Activated T-cell treated with anti-CD3 and anti-CD28 coated beads for 4 hours (primary cell): ENCODE measurements at places on chromosomes 7 and 10.

GRCh38 chr7:106858618-106859532 is 6.2 kb upstream of the PIK3CG start:
- no peak for DNase-seq

DNA sequence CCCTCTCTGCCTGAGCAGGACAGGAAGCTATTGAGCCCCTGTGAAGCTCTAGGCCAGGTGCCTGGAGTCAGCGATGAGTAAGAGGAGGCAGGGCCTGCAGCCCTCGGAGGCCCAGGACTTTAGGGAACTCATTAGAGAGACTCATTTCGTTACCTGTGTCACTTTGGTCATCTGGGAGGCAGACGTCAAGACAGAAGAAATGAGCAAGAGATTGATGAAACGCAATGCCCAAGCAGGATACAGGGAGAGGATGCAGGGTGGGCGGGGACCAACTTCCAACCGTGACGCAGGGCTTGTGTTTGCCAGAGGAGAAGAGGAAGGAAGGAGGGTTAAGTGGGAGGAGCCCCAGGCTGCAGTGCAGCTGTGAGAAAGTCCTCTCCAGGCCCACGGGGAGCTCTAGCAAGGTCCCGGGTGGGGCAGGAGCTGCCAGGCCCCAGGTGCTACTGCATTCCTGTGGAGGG is 26.4 kb upstream of the GNA12 start:
- peak; percentile 28 for DNase-seq

DNA sequence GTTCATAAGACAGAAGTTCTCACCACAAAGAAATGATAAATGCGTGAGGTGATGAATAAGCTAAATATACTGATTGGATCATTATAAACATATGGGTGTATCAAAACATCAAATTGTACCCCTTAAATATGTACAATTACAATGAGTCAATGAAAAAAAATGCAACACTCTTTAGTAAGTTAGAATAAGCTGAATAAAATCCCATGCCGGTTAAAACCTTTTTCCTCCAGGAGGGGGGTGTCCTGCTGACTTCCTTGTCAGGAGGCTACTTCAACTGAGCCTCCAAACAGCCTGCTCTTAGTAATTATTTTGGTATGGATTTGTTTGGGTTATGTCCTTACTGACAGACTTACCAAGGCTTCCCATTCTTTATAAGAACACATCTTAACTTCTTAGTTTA is 649.1 kb downstream of the INHBA start:
- no peak for DNase-seq

- DNase-seq = peak; percentile 80
Measured at GRCh38 chr10:22988581-22989360, 60.9 kb downstream of the ARMC3 start.

DNA sequence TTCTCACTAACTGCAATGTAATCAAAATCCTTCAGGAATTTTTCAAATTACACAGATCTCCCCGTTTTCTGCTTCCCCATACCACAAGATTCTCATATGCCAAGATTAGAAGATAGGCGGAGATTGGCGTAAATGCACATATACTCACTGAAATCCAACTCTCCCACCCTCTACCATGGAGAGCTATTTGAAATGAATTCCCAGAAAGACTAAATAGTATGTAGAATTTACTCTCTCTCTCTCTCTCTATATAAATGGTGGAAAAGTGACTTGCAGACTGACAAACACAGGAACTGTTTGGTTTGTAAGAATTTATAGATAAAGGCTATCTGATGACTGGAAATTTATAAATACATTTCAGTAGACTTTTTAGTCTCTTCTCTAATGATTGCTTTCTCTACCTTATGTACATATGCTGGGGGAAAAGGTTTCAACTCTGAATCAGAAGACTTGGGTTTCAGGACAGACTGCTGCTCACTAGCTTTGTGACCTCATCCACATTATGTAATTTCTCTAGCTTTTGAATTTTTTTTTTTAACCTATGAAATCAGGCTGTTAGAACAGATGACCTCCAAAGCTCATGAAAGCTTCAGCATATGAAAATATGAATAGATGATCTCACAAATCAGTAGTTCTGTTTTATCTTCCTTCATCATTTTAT is 67.8 kb upstream of the CSTF2T start:
- no peak for DNase-seq

- DNase-seq = no peak
Measured at GRCh38 chr7:96300502-96300901, 21.4 kb downstream of the SLC25A13 start.

DNA sequence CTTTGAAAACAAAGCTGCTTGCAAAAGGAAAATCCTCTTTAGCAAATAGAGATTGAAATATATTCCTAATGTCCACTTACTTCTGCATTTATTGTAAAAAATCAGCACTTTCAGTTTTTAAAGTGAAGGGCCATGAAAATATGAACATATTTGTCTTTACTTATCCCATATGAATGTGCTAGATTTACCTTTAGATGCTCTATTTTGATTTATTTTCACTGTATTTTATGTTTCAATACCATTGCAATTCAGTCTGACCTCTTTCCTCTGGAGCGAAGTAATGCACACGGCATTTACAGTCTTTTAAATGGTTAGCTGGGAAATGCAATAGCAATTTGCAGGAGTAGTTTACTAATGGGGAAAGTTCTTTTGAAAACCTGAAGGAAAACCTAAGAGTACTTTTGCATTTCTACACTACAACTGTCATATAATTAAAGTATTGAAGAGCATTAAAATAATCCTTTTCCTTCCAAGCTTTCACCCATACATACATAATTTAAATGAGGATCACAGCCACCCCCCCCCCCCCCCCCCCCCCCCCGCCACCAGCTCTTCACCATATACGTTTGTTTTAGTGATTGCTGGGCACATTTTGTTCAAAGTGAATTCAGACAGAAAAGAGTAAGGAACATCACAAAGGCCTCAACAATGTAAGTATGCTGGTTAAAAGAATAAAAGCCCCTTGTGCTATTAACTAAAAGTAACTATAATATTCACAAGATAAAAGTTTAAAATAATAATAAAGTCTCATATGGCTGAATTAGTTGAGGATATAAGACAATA is 3.5 kb downstream of the SKIDA1 start:
- no peak for DNase-seq

DNA sequence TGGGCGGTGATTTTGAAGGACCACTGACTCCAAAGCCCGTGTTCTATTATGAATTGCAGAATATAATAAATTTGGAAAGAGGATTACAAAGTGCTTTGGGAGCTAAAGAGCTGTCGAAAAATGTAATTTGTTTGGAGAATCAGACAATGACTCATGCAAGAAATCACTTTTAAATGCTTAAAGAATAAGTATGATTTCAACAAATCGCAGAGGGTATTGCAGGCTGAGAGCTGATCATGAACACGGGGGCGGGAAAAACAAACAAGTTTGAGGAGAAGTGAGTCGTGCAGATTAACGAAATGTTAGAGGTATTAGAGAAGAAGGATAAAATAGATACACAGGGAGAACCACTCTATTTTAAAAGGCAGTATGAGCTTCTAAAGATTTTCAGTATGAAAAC is 4.9 kb upstream of the HACD1 start:
- no peak for DNase-seq

DNA sequence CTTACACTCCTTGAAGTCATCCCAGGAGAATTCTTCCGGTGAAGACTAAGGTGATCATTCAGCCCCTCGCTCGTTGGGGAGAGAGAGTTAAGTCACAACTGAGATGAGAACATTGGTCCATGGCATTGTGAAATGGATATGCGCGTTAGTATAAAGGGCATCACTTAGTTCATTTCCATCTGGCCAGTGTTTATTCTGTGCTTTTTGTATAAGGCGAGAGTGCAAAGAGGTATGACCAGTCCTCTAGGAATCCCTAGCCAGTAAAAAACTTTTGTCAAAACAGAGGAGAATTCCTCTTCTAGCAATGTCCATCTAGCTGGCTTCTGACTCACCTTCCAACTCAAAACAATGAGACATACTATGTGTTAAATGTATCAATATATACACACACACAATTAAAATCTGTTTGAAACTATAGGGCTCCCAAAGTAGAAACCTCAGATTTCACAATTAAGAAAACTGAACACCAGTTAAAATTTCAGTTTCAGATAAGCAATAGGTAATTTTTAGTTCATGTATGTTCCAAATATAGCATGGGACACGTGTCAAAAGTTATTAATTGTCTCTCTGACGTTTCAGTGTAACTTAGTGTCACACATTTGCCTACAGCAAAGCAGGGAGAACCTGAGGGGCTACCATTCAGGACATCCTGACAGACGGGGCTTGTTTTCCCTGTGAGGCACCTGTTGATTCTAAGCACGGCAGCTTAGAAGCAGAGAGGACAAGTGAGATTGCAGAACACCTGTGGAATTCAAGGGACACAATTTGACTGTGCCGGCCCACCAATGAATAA is 158.9 kb downstream of the KLF6 start:
- DNase-seq = no peak

DNA sequence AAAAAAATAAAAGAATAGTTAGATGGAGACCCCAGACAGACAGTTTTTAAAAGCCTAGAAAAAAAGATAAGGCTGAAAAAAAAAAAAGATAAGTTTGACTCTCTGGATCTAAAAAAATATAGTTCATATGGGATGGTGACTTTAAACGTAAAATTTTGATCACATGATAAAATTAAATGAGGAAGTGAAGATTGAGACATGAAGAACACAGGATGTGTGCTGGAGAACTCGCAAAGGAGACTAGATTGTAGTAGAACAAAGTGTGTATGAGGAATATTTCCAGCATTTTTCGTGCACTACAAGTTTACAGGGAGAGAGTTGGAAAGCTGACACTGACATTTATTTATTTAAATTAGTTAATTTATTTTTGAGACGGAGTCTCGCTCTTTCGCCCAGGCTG is 286.4 kb downstream of the PRPF18 start:
- no peak for DNase-seq

- no peak for DNase-seq
Measured at GRCh38 chr10:60650378-60650800, 127.9 kb upstream of the CDK1 start.

DNA sequence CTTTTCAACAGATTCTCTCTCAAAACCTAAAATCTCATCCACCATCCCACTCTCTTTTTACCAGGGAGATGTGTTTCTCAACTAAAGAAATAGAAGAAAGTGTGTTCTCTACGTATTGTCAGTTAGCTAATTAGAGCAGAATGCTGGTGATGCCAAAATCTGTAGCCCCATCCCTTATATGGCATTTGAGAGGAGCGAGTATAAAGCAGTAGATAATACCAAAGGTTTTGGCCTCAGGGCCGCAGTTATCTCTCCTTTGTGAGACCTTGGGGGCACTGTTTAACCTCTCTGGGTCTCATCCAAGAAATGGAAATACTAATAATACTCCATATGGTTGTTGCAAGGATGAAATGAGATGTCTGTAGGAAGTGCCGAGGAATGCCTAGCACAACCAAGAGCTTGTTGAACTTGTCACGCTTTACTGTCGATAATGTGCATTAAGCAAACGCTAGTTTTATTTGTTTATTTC is 456 bp upstream of the DLD start:
- no peak for DNase-seq

DNA sequence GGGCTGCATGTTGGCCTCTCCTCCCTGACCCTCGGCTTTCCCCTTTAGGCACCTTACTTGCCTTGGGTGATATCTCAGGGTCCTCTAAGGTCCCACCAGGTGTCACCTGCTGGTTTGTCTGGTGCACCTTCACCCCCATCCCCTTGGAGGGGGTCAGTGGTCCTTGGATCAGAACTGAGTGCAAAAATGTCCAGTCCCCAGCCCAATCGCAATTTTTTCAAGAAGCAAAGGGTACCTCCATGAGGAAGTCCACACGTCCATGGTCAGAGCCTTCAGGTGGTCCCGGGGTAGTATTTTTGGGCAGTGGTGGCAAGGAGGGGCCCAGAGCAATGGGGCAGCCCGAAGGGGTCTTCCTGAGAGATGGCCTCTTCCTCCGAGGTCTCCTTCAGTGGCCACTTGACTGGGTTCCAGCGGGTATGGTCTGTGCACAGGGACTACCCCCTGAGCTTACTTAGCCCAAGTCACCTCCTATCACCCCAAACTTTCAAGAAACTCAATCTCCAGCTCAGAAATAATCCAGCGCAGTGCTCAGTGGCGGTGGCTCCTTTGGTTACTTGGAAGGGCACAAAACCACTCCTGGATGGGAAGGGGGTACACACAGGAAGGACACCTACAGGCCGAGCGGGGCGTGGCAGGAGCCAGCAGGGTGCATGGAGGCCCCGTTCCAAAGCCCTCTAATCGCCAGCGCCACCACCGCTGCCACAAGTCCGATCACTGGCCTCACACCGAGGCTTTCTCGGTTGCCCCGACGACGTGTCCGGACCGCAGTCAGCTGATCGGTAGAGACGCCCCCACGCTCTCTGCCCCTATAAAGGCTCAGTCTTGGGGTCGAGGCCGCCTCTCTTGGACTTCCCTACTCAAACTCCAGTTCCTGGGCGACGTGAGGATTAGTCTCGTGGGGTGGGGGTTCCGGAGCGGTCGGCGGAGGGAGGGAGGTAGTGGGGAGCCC is 4.5 kb downstream of the SAP25 start:
- no peak for DNase-seq

GRCh38 chr10:124339119-124340032 is 79.3 kb downstream of the OAT start:
- no peak for DNase-seq

- no peak for DNase-seq
Measured at GRCh38 chr7:134175334-134176036, 48.3 kb downstream of the LRGUK start.

GRCh38 chr7:25953859-25954258 is 198.1 kb upstream of the NFE2L3 start:
- no peak for DNase-seq

DNA sequence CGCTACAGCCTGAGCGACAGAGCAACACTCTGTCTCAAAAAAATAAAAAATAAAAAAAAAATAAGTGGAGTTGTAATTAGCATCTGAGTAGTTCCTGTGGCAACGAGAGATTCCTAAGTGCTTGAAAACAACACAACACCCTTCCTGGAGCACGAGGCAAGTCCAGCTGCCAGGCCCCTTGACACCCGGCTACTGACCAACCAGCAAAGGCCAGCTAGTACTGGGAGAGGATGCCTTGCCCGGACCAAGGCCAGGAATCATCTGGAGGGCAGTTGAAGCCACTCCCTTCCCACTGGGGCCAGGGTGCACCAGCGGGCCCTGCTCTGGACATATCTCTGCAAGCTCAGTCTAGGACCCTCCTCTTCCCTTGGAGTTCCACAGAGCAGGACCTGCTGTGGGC is 536 bp downstream of the C10orf105 start:
- no peak for DNase-seq

DNA sequence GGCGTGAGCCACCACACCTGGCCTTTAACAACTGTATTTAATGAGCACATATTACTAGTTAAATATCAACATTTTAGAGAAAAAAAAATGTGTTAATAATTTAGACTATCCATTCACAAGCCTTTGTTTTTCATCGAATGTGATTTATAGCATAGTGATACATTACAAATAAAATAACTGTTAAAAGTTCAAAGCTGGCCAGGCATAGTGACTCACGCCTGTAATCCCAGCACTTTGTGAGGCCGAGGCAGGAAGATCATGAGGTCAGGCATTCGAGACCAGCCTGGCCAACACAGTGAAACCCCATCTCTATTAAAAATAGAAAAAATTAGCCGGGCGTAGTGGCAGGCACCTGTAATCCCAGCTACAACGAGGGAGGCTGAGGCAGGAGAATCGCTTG is 72.7 kb downstream of the HACD1 start:
- no peak for DNase-seq
